ENCODE measurements at places on chromosomes 6 and 20.

GRCh38 chr6:150981095-150981494 lies 115.6 kb downstream of the MTHFD1L start:
- no peak for DNase-seq

DNA sequence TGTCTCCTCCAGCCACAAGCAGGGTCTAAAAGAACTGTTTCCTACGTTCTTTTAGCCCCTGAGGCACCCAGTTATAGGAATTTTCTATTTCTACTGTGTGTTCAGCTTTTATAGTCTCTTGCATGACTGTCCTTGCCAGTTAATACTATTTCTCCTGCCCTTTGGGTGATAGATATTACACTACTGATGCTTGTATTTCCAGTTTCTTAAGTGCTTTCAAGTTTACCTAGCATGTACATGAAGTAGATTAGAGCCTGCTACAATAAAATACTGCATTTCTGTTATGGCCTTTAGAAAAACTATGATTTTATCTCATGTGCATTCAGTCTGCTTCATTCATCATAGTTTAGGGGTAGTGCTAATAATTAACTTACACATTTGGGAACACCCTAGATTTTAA lies 89.6 kb downstream of the FOXO3 start:
- no peak for DNase-seq

DNA sequence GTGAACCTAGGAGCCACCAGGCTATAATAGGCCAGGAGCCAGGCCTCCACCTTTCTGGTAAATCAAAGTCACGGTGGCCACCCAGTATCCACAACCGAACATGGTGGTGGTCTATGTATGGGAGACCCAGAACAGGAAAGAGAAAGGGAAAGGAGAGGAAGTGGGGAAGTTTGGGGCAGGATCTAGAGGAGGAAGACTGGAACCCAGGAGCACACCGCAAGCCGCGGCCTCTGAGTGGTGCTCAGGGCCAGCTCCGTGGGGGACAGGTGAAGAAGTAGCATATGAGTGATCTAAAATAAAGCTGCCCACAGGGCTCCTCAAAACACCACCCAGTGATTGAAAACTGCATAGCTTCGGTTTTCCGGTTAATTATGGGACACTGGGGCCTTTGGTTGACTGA lies 214.8 kb downstream of the ZDHHC14 start:
- no peak for DNase-seq

GRCh38 chr6:168837254-168838036 lies 396.5 kb downstream of the SMOC2 start:
- DNase-seq: no peak

DNA sequence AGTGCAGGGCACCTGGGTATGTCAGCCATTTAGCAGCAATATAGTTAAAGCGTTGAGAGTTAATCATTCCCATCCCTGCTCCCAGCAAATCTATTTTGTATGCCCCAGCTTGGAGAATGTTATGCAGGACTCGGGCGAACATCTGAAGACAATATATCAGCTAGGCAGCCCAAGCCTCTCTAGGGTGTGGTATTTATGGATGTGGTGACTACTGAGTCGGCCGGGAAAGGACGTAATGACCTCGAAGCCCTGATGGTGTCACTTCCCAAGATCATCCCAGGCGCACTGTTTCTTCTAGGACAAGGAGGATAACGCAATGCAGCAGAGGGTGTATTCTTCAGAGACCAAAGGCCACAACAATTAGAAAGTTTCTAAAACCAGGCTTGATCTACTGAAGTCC lies 63.6 kb upstream of the FAM184A start:
- no peak for DNase-seq

- DNase-seq: no peak
Measured at GRCh38 chr6:45648262-45648620, 270.5 kb upstream of the SUPT3H start.

DNA sequence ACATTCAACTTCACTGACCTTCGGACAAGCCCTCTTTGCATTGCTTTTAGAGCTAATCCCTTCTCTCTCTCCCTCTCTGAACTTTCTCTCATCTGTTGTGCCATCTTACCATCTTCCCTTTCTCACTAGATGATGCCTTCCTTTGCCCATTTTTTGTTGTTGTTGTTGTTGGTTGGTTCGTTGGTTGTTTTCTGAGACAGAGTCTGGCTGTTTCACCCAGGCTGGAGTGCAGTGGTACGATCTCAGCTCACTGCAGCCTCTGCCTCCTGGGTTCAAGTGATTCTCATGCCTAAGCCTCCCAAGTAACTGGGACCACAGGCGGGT lies 18.8 kb downstream of the MAP3K5 start:
- DNase-seq: no peak

- no peak for DNase-seq
Measured at GRCh38 chr20:53778041-53778516, 184.4 kb upstream of the ZNF217 start.

DNA sequence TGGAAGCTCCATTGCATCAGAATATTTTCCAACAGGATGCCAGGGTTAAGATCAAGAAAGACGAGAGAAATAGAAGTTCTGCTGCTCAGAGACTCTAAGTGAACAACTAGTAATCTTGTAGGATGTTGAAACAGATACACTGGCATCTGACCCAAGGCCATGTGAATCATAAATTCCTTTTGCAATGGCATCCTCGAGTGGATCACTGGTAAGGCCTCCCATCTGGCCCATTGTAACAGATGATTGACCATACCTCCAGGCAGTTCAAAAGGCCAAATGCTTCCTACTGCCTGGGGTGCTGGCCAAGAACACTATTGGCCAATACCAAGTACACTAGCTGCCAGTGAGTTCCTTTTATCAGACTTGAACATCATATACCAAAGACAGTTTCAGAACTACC lies 9.9 kb upstream of the SLC17A3 start:
- DNase-seq: no peak

DNA sequence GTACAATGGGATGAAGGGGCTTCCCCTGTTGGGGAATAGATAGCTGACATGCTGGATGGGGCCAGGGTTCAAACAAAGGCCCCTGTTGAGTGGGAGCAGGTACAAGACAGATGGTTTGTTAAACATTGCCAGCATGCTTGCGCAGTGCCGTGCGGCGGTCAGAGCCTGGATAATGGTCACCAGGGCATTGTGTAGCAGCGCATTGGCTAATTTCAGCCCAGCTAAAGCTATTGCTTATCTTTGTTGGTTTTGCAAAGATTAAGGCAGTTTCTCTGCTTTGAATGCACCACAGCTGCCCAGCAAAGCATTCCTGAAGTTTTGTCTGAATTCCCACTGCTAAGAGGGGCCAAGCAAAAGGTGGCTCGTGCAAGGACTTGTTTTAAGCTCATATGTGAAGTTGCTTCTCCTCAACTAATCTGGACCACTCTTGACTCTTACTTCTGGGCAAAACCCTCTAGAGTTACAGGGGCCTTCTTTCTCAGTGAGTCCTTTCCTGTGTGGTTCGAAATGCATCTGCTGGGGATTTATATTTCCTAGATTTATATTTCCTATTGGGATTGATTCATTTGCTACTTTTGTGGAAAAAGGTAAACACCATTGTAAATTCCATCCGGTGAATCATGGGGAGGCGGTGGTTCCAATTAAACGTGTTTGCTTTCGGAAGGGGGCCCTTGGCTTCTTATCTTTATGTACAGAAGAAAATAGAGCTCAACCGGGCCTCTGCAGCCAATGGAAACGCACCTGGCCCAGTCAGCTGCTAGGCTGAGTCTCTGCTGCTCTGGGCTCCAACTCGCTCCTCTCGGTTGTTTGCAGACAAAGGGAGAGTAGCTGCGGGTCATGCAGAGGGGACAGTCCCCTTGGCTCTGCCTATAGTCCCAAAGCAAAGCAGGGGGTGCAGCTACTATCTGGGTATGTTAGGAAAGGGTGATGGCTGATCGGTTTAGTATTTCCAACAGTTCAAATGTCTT lies 72.1 kb downstream of the FOXA2 start:
- no peak for DNase-seq

GRCh38 chr6:143872201-143872600 lies 7.9 kb downstream of the ZC2HC1B start:
- no peak for DNase-seq

DNA sequence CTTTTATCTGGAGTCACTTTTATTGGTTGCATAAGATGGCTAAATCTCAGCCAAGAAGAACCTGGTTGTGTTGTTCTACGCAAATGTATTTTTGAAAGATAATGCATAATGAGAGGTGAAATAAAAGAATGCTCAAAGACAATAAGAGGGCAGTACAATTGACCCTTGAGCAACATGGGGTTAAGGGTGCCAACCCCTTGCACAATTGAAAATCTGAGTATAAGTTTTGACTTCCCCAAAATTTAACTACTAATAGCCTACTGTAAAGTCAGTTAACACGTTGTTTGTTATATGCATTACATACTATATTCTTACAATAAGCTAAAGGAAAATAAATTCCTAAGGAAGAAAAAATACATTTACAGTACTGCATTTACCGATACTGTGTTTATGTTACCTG lies 5.9 kb downstream of the RNF146 start:
- no peak for DNase-seq

DNA sequence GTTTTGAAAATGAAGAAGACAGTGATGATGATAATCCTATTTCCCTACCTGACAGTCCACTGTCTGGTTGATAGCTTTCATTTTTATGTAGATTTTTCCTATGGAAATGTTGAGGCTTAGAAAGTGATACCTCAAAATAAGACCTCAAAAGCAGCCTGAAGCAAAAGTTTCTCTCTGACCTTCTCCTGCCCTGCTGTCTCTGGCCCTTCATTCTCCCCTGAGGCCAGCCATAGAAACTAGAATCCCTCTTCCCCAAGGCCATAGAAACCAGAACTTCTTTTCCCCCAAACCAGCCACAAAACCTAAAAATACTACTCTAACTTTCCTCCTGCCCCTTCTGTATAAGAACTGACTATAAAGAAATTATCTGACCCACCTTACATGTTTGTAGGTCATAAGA lies 52.6 kb upstream of the GCM1 start:
- no peak for DNase-seq

DNA sequence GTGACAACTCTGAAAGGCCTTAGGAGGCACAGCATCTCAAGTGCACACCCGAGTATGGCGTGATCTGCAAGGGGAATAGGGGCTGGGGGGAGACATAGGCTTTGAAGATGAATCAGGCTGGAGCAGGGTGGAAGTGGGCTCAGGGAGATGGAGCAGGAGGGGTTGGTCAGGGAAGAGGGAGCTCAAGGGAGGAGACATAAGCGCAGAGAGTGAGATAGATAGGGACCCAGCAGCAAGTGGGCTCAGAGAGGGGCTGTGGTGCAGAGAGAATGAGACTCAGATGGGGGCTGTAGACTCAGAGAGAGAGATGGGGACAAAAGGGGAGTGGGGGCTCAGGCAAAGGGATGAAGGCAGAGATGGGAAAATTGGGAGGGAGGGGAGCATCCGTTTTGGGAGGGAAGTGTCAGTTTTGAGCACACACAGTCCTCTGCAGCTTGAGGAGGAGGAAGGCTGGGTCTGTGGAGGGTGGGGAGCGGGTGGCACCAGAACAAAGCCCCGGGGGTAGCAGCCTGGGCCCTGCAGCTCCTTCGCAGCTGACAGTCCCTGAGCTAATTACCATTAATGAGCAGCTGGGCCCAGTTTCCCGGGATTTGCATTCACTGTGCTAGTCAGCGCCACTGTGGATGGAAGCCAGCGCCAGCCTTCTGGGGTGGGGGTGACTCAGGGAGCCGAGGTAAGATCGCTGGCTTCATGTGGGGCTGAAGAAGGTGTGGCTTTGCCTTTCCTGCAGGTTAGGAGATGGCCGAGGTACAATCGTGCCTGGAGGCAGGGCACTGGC lies 18.7 kb downstream of the SRXN1 start:
- DNase-seq: no peak

DNA sequence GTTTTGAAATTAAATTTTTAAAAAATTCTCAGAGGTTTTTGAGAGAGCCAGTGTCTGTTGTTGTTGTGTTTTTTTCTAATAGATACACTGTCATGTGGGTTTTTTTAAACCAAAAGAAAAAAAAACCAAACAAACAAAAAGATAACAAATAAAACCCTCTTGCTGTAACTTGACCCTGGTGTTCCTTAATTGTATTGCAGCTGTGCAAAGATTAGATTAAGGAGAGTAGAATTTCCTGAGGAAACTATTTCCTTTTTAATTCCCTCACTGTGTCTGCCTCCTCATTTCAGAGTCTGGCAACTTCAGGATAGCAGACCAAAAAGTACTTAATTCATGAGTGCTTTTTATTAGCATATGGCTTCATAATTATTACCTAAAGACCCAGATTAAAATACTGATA lies 281.9 kb downstream of the EPM2A start:
- DNase-seq: no peak

DNA sequence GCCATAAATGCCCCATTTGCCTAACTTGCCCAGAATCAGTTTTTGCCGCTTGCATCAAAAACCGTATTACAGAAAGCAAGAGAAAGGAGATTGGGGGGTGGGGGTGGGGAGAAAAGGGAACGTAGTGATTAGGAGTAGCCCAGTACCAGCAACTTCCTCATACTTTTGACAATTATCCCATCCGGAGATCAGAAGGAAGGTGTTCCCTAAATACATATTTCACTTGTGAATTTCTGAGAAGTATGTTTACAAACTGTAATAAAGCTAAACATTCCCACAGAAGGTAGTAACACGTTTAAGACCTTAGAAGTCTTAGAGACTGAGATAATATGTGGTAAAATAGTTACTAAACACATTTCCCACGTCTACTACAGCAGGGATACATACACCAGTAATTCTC lies 14.5 kb downstream of the PREP start:
- DNase-seq: no peak

DNA sequence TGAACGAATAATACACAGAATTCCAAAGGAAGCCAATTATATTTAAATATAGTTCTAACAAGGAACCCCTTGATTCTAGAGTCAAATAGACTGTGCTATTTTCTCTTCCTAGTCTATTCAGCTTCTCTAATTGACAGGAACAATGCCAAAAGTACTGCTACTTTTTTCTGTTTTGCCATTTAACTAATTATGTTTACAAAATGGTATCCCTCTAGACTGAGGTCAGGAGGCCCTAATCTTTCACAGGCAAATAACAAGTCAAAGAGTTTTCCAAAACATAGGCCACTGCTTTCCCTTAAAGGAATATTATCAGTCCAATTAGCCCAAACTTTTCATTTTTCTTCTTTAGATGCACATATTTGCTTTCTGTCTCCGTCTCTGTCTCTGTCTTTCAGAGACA lies 539.3 kb downstream of the RFPL4B start:
- no peak for DNase-seq

GRCh38 chr6:144177726-144178125 lies 27.4 kb downstream of the STX11 start:
- DNase-seq: no peak

GRCh38 chr6:67653561-67653960 lies 981.5 kb upstream of the ADGRB3 start:
- no peak for DNase-seq

DNA sequence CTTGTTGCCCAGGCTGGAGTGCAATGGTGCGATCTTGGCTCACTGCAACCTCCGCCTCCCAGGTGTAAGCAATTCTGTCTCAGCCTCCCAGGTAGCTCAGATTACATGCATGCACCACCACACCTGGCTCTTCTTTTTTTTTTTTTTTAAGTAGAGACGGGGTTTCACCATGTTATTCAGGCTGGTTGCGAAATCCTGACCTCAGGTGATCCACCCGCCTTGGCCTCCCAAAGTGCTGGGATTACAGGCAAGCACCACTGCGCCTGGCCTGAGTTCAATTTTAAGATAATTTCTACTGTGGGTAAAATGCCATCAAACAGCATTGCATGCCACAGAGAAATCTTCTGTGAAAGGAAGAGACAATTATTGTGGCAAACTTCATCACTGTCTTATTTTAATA lies 633.1 kb downstream of the KIF16B start:
- DNase-seq: no peak
